AG04450 (cell line): ENCODE measurements at places on chromosomes 4 and X.

GRCh38 chr4:121851354-121851753, 18.9 kb downstream of the BBS7 start:
- no peak for DNase-seq

GRCh38 chr4:183636503-183636902, 22.5 kb downstream of the RWDD4 start:
- no peak for DNase-seq

DNA sequence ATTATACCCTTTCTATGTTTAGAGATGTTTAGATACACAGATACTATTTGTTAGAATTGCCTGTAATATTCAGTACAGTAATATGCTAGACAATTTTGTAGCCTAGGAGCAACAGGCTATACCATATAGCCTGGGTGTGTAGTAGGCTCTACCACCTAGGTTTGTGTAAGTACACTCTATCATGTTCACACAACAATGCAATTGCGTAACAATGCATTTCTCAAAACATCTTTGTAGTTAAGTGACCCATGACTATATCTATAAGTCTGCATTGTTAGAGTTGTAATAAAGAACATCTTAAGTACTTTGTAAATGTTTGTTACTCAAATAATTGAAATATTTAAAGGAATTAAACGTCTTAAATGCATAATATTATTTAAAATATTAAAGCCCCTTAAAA, 379.3 kb downstream of the PPP3CA start:
- DNase-seq = no peak

- no peak for DNase-seq
These were observed 12.4 kb downstream of the BOD1L1 start for GRCh38 chr4:13615161-13615560.

DNA sequence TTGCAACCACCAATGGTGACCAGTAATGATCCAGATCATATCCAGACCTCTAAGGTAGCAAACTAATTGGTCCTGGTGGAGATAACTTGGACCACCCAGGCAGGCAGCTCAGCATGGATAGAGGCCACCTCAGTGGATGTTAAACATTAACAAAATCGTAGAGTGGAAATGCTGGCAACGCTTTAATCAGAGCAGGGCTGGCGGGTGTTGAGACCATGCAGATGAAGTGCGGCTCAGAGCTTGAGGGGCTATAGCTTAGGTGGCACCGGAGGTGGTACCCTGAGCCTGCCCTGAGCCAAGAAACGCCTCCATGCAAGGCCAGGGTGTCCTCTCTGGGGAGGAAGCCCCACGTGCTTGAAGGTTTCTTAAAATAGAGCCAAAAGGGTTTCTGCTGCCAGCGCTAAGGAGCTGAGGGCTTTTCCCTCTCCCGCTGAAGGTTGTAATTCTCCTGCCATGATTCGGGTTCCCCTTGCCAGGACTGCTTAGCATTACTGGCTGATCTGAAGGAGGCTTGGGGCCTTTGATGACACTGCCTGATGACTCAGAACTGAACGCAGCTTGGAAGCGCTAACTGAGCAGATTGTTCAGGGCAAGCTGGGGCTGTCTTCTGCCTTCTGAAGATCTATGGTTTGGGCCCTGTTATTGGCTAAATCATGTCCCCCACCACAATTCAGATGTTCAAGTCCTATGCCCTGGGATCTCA, 177.8 kb upstream of the ATP6AP2 start:
- DNase-seq = peak; percentile 1
